B cell (primary cell): ENCODE measurements at places on chromosomes 1 and 21. TPM values are rescaled to one million over a fixed set of nuclear protein-coding genes. Genes with fewer than 3 reads are reported as not detected.

GRCh38 chr1:20956272-20956671 is 169.2 kb upstream of the HP1BP3 start:
- H3K4me1 ChIP-seq = no peaks in the 10 kb centered on the region
- H3K4me3 ChIP-seq = no peak overlapping the region
- no peaks in the 10 kb centered on the region for H3K27me3 ChIP-seq
- peaks cover 10% of the 10 kb centered on the region for H3K36me3 ChIP-seq

The NKAIN1 gene
- total RNA-seq = not detected in 2 replicates

The SPAG17 gene
- total RNA-seq = not detected in 2 replicates

- H3K27ac ChIP-seq = no peak overlapping the region
- no peak overlapping the region for H3K4me3 ChIP-seq
- H3K36me3 ChIP-seq = no peaks in the 10 kb centered on the region
- H3K27me3 ChIP-seq = no peaks in the 10 kb centered on the region
- DNase-seq = no peak
- no peaks in the 10 kb centered on the region for H3K4me1 ChIP-seq
These were observed 3.3 kb upstream of the HNRNPCL1 start for GRCh38 chr1:12851779-12852178.

- no peaks in the 10 kb centered on the region for H3K4me1 ChIP-seq
- H3K4me3 ChIP-seq = no peak overlapping the region
- no peaks in the 10 kb centered on the region for H3K36me3 ChIP-seq
- no peak overlapping the region for H3K27ac ChIP-seq
These were observed 543.3 kb downstream of the LRRIQ3 start for GRCh38 chr1:73654714-73655113.

- peaks cover 54% of the 10 kb centered on the region for H3K4me1 ChIP-seq
- H3K27me3 ChIP-seq = no peaks in the 10 kb centered on the region
- peak overlapping the region; percentile 34 for H3K27ac ChIP-seq
- no peaks in the 10 kb centered on the region for H3K36me3 ChIP-seq
These were observed 10.0 kb downstream of the MAP3K6 start for GRCh38 chr1:27356619-27357280.

The DARS2 gene
- total RNA-seq = 17.0 and 17.3 TPM in 2 replicates

The PTPN14 gene
- not detected in 2 replicates for total RNA-seq

- H3K27ac ChIP-seq = no peak overlapping the region
- no peak overlapping the region for H3K4me3 ChIP-seq
- H3K4me1 ChIP-seq = no peaks in the 10 kb centered on the region
- H3K36me3 ChIP-seq = no peaks in the 10 kb centered on the region
- no peak for DNase-seq
These were observed 726.9 kb upstream of the PTBP2 start for GRCh38 chr1:95994643-95995042.

The LAMB3 gene
- 0.37 TPM in 1 of 2 replicates, not detected in the other for total RNA-seq

The SDC3 gene
- 4.4 and 4.6 TPM in 2 replicates for total RNA-seq

DNA sequence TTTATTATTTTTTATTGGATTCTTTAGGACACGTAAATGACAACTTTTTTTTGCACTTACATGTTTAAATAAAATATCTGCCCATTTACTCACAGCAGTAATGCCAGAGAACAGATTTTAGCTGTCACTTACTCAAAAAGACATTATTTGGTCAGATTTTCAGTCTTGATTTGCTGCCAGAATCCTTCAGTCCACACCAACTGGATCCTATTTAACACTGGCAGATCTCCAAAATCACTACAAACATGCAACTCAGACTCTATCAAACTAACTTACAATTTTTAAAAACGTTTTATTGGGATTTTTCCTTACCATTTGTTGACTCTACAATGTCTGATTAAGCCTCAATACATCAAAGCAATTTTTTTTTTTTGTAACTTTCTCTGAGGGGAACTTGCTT is 11.1 kb downstream of the ATP6V1G3 start:
- no peaks in the 10 kb centered on the region for H3K27me3 ChIP-seq
- no peak for DNase-seq
- peaks cover 30% of the 10 kb centered on the region for H3K4me1 ChIP-seq
- H3K27ac ChIP-seq = no peak overlapping the region
